SK-N-SH (cell line): ENCODE measurements at places on chromosomes 3 and 15.
A peak's percentile ranks its signal among the peaks of the same experiment; 100 is the strongest.

DNA sequence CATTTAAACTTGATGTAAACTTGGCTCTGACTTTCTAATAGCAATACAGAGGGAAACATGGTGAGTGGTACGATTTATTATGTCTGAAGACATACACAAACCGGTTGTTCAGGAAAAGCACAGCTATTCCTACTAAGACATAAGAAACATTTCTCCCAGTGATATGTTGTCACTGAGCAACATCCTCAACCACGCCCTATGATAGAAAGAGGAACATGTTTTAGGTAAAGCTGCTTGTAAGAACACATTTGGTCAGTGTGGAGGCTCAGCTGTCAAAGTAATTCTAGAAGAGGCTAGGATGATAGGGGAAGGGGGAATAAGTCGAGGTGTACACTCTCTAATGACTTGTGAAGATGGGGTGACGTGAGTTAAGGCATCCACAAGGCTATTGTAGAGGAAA lies 42.7 kb upstream of the B3GNT5 start:
- no peak for DNase-seq

GRCh38 chr3:138031536-138031935 lies 21.6 kb downstream of the CLDN18 start:
- no peak for DNase-seq

DNA sequence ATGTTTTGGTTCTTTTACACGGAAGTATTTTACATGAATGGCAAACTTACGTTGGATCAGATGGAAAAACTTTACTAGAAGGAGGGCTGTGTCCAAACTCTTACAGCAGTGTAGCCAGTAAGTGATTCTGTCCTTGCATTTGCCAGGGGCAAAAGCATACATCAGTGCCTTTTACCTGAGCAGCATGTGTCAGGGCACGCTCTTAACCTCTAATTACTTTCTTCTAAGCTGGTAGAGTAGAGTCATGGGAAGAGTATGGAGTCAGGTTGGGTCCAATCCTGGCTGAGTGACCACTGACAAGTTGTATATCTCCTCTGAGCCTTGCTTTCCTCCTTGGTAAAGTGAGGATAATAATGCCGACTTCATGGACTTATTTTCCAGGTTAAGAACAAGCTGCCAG lies 47.1 kb downstream of the RYR3 start:
- DNase-seq, result no peak

DNA sequence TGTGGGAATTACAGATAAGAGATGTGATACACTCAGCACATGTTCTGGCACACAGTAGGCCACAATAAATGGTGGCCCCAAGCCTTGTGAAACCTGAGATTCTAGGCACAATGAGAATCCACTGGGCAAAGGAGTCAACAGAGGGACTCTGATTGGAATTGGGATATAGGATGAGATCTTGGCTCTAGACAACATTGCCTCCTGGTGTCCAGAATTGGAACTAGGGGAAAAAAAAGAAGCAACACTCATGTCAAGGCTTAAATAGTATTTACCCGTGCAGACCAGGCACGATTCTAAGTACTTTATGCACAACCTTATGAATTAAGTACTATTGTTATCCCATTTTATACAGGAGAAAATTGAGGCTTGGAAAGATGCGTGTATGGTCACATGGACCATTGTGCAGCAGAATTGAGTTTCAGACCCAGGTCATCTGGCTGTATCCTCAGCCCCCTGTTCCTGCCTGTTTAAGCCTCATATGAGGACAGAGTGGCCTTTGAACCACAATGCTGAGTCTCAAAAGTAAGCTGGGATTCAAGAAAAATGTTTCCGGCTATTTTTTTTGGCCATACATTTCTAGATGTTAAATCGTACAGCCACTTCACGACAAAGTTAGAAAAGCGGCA lies 124.8 kb downstream of the SV2B start:
- peak; percentile 68 for DNase-seq

DNA sequence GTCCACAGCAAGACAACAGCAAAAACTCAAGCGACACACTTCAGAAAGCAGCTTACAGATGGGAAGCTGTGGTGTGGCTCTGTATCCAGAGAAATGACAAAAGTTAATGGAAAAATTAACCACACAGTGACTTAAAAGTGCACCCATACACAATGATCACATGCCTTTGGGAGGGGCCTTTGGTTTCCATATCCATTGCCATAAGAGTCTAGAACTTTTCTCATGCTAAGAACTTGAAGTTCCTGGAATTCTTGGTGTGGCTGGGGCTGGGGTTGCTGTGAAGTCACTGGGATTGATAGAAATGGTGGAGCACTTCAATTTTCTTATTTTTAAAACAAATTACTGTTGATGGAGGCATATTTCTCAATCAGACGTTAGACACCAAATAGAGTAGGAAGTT lies 108.6 kb upstream of the FEZF2 start:
- no peak for DNase-seq

- no peak for DNase-seq
Observed at GRCh38 chr3:112128843-112129727, 4.0 kb downstream of the GCSAM start.

GRCh38 chr3:174346141-174346540 lies 513.0 kb upstream of the NAALADL2 start:
- no peak for DNase-seq

- no peak for DNase-seq
Observed at GRCh38 chr3:128523591-128523990, 30.6 kb upstream of the GATA2 start.

DNA sequence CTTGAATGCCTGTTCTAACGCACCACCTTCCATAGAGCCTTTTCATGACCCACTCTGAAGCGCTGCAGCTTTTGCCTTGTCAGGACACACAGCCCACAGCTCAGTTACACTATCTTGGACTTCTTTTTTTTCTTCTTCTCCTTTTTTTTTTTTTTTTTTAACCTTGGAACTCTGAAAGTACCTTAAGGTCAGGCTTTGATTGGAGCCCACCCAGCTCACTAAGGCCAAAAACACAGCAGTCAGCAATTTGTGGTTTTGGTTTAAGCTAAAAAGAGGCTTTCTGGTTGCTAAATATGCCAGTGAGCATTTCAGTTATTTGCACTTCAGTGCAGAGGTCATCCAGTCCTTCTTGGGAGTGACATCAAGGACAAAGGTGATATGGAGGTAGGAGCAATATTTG lies 1.7 kb downstream of the SLC25A20 start:
- DNase-seq, result no peak

DNA sequence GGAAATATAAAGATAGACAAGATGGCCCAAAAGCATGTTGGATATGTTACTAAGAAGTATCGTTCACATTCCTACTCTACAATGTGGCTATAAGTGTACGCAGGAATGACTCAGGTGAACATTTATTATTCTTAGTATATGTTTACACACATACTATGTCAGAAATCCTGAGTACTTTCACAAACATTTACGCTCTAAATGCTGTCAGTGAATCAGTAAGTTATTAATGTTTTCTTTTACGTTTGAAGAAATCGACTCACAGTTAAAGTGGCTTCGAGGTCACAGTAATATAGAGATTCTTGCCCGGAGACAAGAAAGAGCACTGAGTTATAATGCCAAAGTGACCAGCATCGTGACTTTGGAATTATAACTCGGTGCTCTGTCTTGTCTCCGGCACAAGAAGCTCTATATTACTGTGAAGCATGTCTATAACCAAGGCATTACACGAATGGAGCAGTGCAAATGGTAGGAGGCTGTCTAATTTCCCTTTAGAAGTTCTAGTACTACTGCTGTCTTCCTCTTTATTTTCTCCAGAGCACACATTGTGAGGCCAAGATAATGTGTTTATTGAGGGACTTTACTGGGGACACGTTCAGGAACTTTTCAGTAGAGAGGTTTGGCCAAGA lies 61.8 kb upstream of the P3H2 start:
- DNase-seq, result no peak

DNA sequence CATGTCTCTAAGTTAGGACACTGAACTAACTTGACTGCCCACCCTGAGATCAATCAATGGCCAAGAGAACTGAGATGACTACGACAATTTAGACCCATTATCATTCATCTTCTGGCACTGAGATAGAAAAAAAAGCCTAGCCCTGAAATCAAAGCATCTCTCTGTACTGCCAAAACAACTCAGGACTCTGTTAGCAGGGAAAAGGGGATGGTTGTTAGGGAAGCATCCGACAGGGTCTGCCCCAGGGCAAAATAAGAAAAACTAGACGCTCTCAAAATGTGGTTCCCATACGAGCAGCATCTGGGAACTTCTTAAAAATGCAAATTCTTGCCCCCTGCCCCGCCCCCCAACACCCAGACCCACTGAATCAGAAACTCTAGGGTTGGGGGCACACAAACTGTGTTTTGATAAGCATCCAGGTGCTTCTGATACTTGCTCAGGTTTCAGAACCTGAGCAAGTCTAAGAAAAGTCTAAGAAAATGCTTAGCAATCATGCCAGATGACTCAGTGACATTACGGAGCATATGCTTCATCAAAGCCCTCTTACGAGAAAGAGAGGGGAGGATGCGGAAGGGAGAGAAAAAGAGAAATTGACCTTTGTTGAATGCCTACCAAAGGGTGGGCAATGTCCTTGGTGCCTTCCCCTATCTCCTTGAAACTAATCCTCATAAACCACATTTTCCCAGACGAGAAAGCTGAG lies 172.8 kb upstream of the HES1 start:
- DNase-seq, result no peak

DNA sequence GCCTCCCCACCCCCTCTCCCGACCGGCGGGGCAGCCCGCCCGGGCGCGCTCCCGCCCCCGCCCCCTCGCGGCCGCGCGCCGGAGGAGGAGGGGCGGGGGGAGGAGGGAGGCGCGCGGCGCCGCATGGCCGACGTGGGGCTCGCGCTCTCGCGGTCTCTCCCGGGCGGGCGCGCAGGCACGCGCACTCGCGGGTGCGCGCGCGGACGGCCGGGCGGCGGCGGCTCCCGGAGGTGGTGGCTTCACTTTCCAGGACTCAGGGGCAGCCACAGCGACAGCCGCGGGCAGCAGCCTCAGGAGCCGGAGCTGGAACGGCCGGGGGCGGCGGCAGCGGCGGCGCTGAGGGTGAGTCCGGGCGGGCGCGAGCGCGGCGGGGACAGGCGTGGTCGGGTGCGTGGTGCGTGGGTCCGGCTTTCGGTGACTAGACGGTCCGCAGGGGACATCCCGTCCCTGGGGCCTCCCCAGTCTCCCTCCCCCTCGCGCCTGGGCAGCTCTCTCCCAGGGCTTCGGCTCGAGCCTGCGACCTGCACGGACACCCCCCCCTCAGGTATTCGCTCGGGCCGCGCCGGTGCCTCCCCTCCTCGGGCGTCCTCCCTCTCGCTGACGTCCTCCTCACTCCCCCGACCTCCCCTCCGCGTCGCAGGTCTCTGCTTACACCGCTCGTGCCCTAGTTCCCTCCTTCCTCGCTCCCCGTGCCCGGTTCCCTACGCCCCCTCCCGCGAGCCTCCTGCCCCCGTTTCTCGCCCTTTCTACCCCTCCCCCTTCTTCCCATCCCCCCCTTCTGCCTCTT lies at the start of gene UBE2E2:
UBE2E2 (plus strand) TSS at position 407 of the 787 bp plus-strand sequence.
- peak; percentile 97 for DNase-seq

GRCh38 chr3:74631351-74632140 lies 17.1 kb upstream of the CNTN3 start:
- DNase-seq, result no peak
